ENCODE measurements at places on chromosomes 2 and 18. TPM values are rescaled to one million over a fixed set of nuclear protein-coding genes. Genes with fewer than 3 reads are reported as not detected.

Gene SLC4A5
- not detected for total RNA-seq

Gene SGPP2
- total RNA-seq: not detected

Gene PROKR1
- total RNA-seq: not detected

Gene MARCHF4
- 3.1 TPM for total RNA-seq

Gene TCF23
- not detected for total RNA-seq

Gene SNX17
- total RNA-seq: 130 TPM

Gene MAIP1
- 18.3 TPM for total RNA-seq

Gene TLX2
- total RNA-seq: not detected

Gene CCBE1
- total RNA-seq: 93.9 TPM

Gene REEP1
- total RNA-seq: under 0.01 TPM

Gene CABYR
- 4.1 TPM for total RNA-seq

Gene GREB1
- not detected for total RNA-seq

Data from IMR-90 (cell line).